Nephron progenitor cell (in vitro differentiated cells): ENCODE measurements at places on chromosomes 2 and 18.

GRCh38 chr2:41510108-41510507, 537.7 kb upstream of the PKDCC start:
- no peak for DNase-seq

DNA sequence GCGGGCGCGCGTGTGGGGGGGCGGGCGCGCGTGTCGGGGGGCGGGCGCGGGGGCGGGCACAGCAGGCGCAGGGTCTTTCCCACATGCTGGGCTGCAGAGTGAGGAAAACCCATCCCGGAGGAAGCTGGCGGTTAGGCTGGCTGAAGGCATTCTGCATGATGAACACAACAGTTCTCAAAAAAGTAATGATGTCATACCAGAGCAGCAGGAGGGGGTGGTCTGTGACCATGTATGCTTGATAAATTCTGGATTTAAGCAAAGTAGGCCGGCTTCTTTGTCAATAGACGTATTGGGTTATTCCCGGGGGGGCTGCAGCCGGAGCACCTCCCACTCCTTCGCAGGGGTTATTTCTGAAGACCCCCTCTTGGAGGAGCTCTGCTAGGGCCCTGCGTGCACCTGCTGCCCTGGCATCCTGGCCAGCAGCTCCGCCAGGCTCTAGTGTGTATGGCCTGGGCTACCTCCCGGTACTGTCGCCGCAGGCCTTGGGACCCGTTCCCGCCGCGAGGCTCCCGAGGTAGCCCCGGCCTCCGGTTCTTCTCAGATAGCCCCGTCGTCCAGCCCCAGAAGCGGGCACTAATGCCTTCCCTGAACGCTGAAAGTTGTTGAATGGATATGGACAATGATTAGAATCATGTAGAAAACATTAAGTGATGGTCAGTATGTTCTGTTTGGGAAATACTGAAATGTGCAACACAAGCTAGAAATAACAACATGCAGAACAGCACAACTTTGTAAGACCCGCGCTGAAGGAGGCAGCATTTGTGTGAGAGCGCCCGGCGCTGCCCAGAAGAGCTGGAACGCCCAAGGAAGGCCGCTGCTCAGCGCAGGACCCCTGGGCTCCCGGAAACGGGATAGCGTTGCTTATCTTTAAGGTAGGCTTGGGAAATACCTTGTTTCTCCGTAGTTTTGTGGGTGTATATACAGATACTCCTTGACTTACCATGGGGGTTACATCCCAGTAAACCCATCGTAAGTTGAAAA, 101.4 kb upstream of the RAB6C start:
- DNase-seq = no peak

- DNase-seq = no peak
Observed at GRCh38 chr18:77560341-77560992, 310.8 kb downstream of the GALR1 start.

DNA sequence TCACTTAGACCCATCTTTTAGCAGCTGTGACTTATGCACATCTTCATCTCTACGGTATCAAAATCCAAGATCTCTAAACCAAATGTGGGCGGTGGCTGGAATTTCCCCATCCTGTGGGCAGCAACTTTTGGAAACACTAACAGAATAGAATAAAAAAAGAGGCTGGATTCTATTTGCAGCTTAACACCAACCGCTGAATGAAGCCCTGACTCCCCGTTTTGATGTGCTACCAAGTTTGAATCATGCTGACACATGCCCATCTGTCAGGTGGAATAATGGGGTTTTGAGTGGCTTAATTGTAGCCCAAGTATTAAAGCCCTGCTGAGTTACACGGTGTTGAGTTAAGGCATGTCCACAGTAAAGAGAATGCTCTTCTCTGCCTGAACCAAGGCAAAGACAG, 165.2 kb downstream of the MTCL1 start:
- DNase-seq = no peak

DNA sequence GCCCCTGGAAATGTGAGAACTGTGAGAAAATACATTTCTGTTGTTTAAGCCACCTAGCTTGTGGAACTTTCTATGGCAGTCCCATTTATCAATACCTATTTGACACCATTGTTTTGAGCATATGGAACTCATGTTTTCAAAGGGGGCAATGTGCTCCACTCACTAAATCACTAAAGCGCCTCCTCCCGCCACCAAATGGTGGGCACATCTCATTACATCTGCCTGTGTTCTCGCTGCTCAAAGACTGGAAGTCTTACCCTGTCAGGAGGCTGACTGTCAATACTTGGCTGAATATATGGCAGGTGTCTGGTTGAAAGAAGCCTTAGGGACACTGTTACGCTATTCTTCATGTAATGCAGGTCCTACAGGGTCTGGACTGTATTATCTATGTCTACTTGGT, 767.7 kb downstream of the TSN start:
- DNase-seq = no peak

- no peak for DNase-seq
Observed at GRCh38 chr2:169569948-169570347, 3.7 kb downstream of the FASTKD1 start.

DNA sequence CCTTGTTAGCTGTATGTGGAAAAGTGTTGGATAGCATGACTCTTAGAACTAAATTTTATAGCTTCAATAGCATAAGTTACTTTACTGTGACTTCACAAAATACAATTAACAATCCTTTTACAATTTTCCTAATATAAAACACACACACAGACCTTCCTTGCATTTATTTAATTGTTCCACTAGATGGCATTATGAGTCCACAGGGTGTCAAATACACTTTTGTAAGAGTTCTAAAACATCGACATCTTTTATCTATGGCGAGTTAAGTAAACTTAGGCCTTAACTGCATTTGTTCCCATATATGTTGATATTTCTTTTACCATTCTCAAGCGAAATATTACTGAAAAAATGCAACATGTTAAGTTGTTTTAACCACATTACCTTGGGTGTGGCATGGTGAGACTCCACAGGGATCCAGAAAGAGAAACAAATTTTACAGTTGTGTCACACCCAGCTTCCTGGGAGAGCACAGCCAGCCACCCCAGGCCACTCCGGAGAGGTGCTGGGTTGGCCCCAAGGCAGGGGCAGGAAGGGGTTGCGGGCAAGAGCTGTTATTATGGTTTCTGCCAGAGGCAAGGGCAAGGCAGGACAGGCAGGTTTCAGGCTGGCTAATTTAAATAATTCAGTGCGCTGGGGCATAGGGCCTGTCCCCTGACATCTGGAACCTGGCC, 312.4 kb upstream of the MC4R start:
- DNase-seq = no peak
